SK-N-MC (cell line): ENCODE measurements at places on chromosomes 5 and 9.

DNA sequence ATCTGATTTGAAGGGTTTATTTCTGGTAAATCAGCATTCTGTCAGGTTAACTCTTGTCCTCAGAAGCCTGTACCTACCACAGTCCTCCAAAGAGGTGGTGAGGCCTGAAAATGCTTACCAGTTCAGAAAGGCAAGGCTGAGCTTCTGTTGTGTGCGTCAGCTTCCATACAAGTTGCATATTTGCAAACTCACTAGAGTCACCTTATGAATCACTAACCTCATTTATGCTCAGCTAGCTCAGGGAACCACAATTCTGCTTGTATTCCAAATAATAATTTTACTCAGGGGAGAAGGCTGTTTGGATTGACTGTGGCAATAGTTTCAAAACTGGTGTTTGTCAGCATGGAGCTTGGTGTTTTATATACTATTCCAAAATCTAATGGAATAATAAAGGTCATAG, 355.1 kb upstream of the RFX3 start:
- no peak for DNase-seq

DNA sequence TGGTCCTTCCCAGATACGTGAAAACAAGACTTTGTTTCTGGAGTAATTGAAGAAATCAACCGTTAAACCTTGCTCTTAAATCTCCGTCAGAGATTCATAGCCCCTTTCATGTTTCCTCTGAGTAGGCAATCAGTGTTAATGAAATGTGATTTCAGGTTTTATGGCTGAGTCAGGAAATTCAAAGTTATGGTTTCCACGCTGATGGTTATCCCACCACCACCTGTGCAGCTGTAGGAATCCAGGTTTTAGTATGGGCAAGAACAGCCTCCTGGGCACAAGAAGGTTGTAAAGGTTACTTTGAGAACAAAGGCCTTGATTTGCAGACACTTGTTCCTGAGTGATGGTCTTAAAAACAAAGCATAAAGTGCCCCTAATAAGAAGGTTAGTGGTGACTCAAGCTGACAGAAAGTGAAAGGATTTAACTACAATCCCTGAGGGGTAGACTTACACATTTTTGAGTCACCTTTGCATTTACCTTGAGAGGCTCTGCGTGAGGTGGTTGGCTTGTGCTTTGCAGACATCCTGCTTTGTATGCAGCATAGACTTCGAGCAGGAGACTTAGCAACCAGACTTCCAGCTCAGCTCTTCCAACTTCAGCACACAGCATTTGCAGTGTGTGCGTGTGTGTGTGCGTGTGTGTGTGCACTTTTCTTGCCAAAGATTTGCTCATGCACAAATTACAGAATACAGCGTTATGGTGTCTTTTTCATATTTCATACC, 159.6 kb downstream of the TLE4 start:
- no peak for DNase-seq

GRCh38 chr5:107893642-107894041, 222.9 kb upstream of the EFNA5 start:
- no peak for DNase-seq

- DNase-seq = no peak
These were observed 507.4 kb upstream of the SMC2 start for GRCh38 chr9:103586721-103587120.

DNA sequence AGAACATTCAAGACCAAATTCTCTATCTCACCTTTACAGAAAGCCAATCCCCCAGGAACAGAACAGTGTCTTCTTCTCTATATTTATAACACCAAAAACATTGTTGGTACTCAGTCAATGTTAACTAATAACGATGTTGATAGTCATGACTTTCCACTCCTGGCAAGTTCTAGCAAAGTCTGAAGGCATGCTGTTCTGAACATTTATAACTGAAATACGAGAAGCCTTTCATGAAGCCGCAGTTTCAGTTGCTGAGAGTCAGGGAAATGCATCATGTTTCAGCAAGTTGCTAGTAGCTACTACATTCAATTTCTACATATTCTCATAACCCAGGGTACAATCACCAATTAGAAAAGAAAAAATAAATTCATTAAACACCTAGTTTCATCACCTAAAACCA, 301.4 kb downstream of the PDE4D start:
- DNase-seq = no peak

- DNase-seq = no peak
These were observed 43.7 kb upstream of the ERCC6L2 start for GRCh38 chr9:95831810-95832209.

- no peak for DNase-seq
These were observed 32.3 kb upstream of the EQTN start for GRCh38 chr9:27329291-27329690.

- no peak for DNase-seq
These were observed 837.7 kb upstream of the ZNF608 start for GRCh38 chr5:125584140-125584520.

GRCh38 chr5:135944967-135945560, 9.7 kb downstream of the LECT2 start:
- peak; percentile 66 for DNase-seq

DNA sequence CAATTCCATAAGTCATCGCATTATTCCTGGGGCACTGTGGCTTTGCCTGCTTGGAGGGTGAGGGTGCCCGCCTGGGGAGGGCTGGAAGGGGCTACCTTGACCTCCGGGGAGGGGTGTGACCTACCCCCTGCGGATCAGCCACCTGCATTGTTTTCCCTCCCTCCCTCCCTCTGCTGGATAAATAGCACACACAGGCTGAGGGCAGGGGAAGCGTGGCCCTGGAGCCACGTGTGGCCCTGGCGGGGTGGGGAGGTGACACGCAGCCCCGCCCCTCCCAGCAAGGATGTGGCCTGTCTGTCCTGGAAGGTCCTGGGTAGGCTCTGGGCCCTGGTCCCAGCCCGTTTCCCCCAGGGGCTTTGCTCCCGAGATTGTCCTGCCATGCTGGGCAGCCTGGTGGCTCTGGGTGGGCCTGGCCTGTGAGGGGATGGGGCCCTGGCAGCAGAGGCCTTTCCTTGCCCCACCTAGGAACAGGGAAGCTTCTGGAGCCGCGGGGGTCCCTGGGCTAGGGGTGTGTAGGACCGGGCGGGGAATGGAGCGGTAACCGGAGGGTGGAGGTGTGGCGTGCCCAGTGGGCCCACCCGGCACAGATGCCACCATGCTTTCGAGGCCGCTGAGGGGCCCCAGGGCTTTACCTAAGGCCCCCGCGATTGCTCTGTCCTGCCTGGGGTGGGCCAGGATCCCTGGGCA, 33.4 kb downstream of the RXRA start:
- DNase-seq = no peak

DNA sequence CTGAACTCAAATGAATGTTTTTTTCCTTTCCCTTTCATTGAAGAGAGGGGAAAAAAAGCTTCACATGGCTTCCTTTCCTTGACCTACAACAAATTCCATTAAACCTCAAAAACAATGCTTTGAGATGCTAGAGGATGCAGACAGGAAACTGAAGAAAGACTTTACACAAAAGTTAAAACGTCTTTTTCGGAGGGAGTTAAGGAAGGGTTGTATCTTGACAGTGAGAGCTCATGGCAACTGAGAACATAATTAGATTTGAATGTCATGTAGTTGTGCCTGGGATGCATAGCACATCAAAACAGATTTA, 66.4 kb downstream of the EBF1 start:
- DNase-seq = no peak

DNA sequence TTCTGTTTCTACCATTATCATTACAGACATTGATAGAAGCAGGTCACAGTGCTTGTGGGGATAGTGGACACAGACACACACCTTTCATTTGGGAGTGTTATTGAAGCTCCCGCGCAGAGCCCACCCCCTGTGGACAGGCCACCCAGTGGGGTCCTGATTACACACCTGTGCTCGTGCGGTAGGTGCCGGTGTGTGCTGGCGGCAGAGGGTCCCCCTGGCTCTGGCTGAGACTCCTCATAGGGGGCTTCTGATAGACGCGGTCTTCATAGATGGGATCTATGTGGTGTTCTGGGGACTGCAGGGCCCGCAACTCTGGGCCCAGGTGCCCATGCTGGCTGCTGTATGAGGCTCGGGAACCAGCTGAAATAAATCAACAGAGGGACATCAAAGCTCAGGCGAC, 539.7 kb downstream of the CTNND2 start:
- no peak for DNase-seq

DNA sequence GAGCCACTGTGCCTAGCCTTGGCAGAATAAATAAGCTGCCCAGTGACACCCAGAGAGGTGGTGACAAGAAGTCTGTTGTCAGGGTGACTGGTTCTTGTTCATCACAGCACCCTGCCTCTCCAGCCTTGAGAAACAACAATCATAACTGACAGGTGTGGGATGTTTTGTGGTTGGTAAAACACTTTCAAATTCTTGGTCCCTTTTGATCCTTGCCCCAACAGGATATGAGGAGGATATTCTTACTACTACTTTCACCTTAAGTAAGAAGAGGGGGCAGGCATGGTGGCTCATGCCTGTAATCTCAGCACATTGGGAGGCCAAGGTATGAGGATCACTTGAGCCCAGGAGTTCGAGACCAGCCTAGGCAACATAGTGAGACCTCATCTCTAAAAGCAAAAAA, 14.2 kb upstream of the FRRS1L start:
- DNase-seq = no peak
